ENCODE measurements at places on chromosomes 5 and 9.

DNA sequence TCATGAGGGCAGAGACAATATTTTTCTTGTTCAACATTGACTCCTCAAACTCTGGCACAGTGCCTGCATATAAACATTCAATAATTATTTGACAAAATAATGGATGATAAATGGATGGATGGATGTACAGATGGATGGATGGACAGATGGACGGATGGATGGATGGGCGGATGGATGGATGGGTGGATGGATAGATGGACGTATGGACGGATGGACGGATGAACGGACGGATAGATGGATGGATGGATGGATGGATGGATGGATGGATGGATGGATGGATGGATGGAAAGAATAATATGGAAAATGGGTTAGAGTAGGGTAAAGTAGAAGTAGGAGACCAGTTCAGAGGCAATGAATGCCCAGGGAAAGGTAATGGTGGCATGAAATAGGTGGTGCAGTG lies 589.2 kb downstream of the EBF1 start:
- DNase-seq, result no peak

- no peak for DNase-seq
Measured at GRCh38 chr5:132658381-132659302, 669 bp downstream of the IL13 start.

- no peak for DNase-seq
Measured at GRCh38 chr5:88190106-88190834, 78.4 kb downstream of the TMEM161B start.

DNA sequence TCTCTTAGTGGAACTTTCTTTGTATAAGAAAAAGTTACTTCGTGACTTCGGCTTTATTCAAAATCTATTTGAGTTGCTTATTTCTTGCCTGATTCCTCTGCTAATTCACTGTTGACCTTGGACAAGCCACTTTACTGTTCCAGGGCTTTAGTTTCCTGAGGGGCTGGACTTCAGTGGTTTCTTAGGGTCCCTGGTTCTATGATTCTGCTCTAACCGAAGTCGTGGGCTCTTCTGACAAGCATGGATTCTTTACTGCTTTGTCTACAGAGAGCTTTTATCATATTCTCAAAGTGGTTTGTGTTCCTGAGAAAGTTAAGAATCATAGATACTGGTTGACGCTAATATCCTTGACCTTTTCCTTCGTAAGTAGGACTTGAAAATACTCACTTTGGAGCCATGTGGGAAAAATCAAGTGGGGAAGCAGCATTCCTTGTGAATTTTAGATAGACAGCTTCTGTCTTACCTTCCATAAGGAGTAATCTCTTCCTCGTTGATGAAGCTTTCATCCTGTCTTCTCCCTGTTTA lies 21.1 kb downstream of the EXOSC2 start:
- DNase-seq, result no peak

DNA sequence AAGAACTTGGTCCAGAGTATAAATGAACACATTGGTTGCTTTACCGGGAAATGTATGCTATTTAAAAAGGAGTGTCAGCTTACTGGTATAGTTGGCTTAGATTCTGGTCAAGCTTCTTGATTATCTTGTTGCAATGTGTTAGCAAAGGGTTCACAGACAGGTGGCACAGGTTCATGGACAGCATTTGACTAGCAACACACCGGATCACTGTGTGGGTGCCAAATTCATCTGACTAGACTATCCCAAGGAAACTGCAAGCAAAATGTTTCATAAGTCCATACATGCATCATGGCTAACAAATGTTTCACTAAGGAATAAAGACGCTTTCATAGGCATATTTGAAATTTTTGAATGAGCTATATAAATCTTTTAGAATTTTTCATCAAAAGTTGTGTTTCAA lies 274.1 kb downstream of the PLK2 start:
- no peak for DNase-seq
